ENCODE measurements at places on chromosomes 13 and 19.

- peak; percentile 40 for DNase-seq
These were observed 33.8 kb downstream of the COL4A2 start for GRCh38 chr13:110340812-110341444.

- peak; percentile 1 for DNase-seq
These were observed 12.8 kb downstream of the RGCC start for GRCh38 chr13:41470196-41470595.

- DNase-seq: no peak
These were observed 550.7 kb upstream of the SLITRK5 start for GRCh38 chr13:87120476-87120875.

GRCh38 chr13:74158028-74158427 is 23.8 kb upstream of the KLF12 start:
- DNase-seq: no peak

DNA sequence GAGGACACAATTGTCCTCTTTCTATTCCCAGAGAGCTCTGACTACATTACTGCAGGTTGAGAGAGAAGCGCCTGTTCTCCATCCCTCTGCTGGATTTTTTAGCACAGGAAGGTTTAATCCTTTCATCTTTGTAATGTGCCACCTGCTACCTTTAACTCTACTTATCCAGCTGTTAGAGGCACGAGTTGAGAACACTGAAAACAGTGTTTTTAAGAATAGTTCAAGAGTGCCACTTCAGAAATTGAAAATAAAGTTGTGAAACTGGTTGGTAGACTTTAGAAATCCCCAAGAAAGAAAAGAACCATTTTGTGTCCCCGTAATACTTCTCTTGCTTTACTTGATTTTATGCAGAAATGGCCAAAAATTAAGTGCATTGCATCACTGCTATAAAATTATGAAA is 20.6 kb downstream of the FREM2 start:
- no peak for DNase-seq

GRCh38 chr13:21014139-21014501 is 47.3 kb downstream of the LATS2 start:
- DNase-seq: no peak

- DNase-seq: peak; percentile 51
These were observed 74.2 kb upstream of the RFC3 start for GRCh38 chr13:33743438-33744368.

DNA sequence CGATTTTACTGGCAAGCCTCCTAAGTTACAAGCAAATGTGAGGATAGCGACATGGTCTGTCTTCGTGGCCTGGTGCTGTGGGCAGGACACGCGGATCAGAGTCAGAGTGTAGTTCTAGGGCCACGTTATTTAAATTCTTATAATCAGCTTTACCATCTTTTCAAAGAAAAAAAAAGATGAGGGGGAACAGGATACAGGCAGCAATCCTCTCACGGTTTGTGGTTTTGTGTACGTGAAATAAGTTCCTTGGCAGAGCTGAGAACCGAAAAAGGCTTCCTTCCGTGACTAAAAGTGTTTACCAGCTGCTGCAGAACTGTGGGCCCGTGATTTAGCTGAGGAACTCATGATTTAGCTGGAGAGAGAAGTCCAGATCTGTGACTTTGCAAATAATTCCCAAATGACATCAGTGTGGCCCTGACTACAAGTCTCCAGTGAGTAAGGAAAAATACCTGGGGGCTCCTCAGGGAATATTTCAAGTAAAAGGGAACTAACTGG is 27.2 kb downstream of the RCBTB2 start:
- DNase-seq: peak; percentile 65
